ENCODE measurements at places on chromosomes 2 and 18.

- peak; percentile 17 for DNase-seq
Observed at GRCh38 chr2:67694445-67694844, 297.3 kb downstream of the ETAA1 start.

- DNase-seq = no peak
Observed at GRCh38 chr2:42908518-42909200, 116.3 kb upstream of the HAAO start.

GRCh38 chr18:26421503-26421902, 126.8 kb downstream of the KCTD1 start:
- no peak for DNase-seq

- DNase-seq = no peak
Observed at GRCh38 chr18:32566960-32567359, 96.3 kb upstream of the GAREM1 start.

GRCh38 chr2:140526575-140526974, 1604.2 kb downstream of the LRP1B start:
- no peak for DNase-seq

DNA sequence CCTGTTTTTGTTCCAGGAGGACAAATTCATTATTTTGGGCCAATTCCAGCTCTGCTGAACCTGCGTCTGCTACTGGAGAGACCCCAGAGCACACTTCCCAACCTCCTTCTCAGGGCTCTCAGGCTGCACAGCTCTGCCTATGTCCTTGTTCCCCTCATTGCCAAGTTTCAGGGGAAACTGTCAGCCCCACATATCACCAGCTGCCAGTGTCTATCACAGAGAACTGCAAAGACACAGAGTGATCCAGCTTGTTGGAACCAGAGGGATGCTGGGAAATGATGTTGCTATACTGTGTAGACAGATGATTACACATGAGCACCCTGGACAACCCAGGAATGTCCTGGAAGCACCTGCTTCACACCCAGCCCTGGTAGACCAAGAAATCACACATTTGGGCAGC, 67.4 kb upstream of the TMEM247 start:
- no peak for DNase-seq

DNA sequence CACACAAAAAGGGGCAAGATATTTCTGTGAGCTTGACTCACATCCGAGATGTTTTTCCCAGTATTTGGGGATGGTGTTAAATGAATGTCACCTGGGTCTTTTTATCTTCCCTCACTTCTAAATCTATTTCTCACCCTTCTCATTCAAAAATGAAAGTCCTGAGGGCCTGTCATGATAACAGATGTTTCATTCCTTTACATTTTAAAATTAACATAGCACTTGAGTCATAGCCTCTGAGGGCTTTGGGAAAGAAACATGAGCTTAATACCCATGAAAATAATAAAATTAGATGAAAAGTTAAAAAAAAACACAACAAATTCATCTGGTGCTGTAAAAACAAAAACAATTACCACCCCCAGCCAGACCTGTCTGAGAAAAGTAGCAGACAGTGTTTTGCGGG, 226.7 kb downstream of the HNMT start:
- DNase-seq = no peak

DNA sequence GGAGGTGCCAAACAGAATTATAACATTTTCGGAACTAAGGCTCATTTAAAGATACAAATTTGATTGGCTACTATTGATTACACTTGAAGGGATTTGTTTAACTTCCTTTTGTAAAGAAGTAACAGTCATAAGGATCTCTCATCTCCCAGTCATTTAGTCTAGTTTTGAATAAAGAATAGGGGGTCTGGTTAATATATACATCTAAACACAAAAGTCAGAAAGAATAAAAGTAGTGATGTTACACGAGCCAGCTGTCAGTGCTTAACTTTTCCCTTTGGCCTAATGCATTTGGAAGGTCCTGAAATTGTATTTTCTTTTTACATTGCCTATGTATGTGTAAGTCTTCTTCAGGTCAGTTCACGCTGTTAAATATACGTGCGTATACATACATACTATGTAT, 8.1 kb downstream of the SEPTIN2 start:
- DNase-seq = no peak

DNA sequence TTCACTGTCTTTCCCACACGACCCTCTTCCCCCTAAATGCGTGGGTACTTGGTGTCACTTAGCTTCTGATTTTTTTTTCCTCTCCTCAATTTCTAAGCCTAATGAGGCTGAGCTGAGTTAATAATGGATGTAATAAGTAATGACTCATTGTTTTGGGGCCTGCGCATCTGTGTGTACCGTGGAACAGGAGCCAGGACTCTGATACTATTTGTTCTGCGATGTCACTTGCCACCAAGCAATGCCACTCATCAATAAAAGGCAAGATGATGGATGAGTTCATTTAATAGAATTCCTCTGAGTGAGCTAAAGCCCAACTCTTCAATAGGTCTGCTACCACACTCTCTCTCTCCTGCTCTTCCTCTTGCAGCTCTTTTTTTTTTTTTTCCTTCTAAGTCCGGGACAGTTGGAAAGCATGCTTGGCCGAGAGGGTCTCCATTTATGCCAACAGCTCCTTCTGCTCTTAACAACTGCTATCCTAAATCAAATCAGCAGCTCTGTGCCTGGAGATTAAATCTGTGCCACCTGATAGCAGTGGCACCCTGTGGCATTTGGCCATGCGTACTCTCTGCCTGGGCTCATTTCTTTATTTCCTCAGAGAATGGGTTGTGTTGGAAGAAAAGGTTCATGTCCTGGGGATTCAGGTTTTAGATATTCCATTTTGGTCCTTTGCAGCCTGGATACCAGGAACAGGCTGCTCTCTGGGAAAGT, 1284.2 kb upstream of the PIK3C3 start:
- no peak for DNase-seq

GRCh38 chr2:138794724-138795123, 14.5 kb upstream of the NXPH2 start:
- DNase-seq = no peak

- DNase-seq = no peak
Observed at GRCh38 chr2:20452551-20452950, 5.7 kb downstream of the RHOB start.

- DNase-seq = no peak
Observed at GRCh38 chr2:139045524-139045923, 265.3 kb upstream of the NXPH2 start.

DNA sequence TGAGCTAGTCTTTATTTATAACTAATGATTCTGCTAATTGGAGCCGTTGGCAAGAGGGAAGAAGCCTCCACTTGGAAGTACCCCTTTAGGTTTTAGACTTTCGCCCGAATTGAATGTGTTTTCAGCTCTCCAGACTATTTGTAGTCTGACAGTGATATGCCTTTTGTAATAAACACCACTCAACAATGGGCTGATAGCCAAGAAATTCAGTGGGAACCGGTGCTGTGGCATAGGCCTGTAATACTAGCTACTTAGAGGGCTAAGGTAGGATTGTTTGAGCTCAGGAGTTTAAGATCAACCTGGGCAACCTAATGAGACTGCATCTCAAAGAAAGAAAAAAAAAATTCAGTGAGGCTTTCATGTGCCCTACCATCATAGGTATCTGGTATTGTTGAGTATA, 13.6 kb upstream of the ZSCAN30 start:
- no peak for DNase-seq

DNA sequence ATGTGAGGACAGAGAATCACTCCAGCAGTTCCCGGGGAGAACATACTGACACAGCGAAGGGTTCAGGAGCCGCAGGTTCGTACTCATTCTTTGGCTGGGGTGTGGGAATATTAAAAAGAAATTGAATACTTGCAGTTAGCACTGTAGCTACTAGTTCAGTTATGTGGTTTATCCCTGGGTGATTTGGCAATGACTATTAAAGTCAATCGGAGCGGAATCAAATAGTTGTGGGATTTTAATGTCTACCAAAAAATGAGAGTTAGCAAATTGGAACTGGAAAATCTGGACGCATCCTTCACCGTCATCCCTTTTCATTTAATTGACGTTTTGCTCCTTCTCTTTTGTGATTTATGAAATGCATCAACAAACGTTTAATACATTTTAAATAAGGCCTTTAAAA, 50.8 kb downstream of the GBX2 start:
- DNase-seq = no peak

GRCh38 chr2:151905963-151906632, 77.9 kb upstream of the ARL5A start:
- DNase-seq = no peak

- DNase-seq = peak; percentile 92
Observed at GRCh38 chr18:63155169-63155852, 164.3 kb downstream of the BCL2 start.

GRCh38 chr18:41809652-41810051, 145.4 kb upstream of the PIK3C3 start:
- DNase-seq = no peak

DNA sequence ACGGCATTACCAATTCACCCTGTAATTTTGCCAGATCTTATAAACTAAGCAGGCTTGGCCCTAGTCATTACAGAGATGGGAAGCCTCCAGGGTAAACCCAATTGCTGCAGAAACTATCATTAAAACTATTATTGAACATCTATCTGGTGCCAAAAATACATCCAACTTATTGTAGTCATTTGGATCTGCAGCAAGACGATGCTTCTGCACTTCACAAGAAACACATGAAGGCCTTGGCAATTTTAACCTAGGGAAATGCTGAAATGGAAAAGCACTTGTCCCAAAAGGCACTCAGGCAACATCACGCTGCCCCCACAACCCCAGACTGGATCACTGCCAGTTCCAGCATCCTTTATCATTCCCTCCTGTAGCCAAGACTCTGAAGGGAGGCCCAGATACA, 85.3 kb upstream of the ACVR2A start:
- no peak for DNase-seq

- no peak for DNase-seq
Observed at GRCh38 chr2:86352727-86353221, 15.3 kb upstream of the REEP1 start.

DNA sequence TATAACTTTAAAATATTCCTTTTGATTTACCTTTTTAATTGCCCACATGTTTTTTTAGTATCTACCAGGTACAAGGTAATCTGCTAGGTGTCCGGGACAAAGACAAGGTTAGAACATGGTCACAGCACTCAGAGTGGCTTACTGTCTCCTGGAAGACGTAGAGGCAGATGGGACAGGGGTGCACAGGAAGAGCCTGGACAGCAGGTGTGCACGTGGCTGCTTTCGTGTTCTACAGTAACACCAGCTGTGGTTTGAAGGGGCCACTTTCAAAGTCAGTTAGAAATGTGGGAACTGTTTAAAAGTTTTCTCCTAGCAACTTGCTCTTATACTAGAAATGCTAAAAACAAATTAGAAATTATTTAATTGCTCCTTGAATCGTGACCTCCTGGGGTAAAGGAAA, 102.9 kb upstream of the ALPP start:
- DNase-seq = no peak

DNA sequence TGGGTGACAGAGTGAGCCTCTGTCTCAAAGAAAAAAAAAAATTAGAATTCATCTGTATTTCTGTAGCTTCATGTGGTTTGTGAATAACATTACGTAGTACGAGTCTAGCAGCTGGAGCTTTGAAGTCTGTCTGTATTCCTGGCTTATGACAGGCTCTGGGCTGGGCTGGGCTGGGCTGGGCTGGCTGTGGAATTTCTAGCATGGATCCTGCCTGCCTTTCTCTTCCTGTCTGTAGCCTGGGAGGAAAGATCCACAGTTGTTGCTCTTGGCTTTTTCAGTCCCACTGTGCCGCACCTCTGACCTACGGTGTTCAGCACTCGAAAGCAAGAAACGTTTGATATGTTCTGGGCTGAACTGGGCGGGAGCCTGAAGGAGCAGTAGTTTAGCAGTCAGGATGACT, 55.4 kb downstream of the BOLA3 start:
- no peak for DNase-seq

- no peak for DNase-seq
Observed at GRCh38 chr2:200479692-200480265, 30.1 kb downstream of the KCTD18 start.

DNA sequence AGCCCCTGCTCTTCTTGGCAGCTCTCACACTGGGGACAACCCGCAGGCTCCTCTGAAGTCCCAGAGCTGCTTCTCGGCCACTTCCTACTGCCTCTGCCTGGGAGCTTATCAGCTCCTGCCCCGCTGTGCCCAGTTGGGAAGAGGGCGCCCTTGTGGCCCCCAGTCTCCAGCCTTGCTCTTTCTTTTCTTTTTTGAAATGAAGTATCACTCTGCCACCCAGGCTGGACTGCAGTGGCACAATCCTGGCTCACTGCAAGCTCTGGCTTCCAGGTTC, 20.6 kb upstream of the ALPI start:
- DNase-seq = no peak

DNA sequence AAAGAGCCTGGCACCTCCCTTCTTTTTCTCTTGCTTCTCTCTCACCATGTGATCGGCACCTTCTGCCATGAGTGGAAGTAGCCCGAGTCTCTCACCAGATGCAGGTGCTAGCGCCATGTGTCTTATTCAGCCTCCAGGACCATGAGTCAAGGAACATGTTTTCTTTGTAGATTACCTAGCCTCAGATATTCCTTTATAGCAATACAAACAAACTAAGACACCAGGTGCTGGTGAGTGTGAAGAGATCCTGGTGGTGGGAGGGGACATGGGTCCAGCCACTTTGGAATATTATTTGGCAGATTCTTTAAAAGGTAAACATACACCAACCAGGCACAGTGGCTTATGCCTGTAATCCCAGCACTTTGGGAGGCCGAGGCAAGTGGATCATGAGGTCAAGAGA, 5.9 kb upstream of the USP40 start:
- DNase-seq = no peak

DNA sequence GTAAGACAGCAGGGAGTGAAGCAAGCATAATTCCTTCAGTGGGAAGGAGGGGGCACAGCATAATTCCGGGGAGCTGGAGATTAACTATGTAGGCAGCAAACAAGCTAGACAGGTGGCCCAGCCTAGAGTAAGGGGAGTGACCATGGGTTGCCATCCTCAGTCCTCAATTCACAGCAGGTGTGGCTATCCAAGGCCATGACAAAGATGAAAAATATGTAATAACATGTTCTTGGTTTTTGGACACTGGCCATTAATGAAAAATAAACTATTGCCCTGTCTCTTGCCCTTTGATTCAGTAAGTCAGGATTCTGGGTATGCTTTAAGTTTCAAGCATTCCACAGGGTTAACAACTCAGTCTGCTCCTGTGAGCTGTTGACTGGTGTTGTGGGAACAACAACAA, 65.0 kb downstream of the CYP1B1 start:
- no peak for DNase-seq

Data from WTC11 (cell line).